Left hindlimb (tissue), 1 donor: ENCODE measurements at places on chromosomes 7 and 10.

DNA sequence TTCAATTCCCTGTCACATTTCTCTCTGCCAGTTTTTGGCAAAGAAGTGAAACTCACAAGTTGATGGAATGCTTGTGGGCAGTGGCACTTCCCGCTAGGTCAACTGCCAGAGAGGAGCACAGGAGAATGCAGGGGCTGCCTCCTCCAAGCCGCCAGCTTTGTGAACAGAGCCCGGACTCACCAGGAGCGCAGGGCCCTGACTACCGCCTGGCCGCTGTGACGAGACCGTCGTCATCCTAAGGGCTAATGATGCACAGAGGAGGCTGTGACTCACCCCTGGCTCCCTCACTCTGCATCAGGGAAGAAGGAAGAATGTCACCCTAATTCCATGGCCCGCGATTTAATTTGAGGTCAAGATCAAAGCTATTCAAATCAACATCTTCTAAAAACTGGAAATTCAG lies 123.9 kb downstream of the TAX1BP1 start:
- DNase-seq = peak; percentile 55

DNA sequence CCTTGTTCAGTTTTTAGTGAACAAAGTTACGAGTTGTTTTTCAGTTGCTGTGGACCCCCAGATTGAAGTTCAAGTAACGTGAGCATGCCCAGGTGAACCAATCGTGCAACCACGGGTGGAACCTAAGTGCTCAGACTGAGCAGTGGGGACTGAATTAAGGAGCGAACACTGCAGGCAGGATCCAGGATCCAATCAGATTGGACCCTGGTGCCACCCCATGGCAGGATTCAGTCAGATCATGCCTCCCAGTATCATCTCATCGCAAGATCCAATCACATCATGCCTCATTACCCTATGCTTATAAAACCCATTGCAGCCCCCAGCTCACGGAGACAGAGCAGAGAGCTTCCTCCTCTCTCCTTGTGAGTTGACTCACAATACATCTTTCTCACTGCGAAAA lies 80.9 kb downstream of the PFKFB3 start:
- no peak for DNase-seq

GRCh38 chr10:93404048-93404354 lies 78.1 kb downstream of the MYOF start:
- DNase-seq = no peak

GRCh38 chr7:45657890-45658715 lies 83.9 kb downstream of the ADCY1 start:
- no peak for DNase-seq

- DNase-seq = no peak
These were observed 101.5 kb upstream of the GPR26 start for GRCh38 chr10:123564631-123565030.

- no peak for DNase-seq
These were observed 59.8 kb downstream of the TMEM178B start for GRCh38 chr7:141133646-141134045.

GRCh38 chr7:70634610-70635068 lies 497.3 kb upstream of the GALNT17 start:
- DNase-seq = no peak

- no peak for DNase-seq
These were observed 72.1 kb upstream of the NANOS1 start for GRCh38 chr10:118957443-118957825.

DNA sequence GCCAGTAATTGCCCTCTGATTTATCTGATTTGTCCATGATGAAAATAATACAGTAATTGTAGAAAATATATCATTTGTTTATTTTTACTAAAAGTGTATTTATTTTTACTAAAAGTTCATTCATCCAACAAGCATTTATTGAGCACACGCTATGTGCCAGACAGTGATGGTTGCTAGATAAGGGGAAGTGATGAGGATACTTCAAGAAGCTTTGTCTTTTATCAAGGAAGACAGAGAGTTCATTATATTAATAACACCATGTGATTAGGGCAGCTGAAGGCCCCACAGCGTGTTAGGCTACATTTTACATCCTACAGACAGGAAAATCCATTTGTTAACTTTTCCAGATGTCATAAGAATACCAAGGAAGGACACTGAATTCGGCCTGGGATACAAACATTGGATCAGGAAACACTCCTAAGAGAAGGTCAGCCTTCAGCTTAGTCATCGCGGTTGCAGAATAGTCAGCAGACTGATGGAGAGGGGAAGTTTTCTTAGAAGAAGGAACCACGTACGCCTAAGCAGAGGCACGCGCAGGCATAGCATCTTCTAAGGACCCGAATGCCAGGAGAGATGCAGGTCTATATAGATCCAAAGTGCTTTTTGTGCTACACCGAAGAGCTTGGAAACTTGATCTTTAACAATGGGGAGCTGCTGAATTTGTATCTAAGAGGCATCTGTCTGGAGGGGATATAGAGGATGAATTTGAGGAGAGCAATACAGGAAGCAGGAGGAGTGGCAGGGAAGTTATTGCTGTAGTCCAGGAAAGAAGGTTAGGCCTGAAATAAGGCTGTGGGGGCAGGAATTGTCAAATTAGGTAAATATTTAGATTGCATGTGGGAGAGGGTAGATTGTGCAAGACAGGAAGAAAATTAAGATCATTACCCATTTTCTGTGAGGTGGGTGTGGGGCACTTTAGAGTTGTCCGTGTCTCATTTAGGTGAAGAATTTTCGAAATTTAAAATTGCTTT lies 85.7 kb downstream of the LRGUK start:
- no peak for DNase-seq

DNA sequence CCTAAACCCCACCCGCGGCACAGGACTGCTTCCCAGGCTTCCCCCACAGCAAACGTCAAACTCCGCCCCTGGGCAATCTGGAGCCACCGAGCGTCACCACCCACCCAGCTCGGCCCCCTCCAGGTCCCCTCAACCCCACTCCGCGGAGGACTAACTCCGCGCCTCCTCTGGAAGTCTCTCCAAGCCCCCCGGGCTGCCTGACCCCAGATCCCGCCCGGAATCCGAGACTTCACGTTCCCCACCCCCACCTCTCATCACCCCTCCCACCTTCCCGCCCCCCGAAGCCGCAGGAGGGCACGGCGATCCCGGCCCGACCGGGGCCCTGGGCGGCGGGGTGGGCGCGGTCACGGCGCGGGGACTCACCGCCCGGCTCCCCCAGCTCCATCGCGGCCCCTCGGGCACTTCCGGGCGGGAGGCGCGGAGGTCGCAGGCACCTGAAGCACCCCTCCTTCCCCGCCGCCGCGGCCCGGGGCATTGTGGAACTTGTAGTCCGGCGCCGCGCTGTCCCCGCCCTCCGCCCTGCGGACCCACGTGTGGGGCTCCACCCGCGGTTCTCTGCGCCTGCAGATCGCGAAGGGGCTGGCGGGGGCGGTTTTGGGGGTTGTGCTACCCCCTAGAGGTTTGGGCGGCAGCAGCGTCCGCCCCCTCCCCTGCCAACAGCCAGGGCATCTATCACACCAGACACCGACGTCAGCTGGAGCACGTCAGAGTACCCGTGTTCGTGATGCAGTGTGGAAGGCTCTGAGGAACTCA lies at the start of gene TMUB1:
TSS of gene TMUB1 (minus strand) at position 423 of the 753 bp plus-strand sequence. CDS start 930 bp downstream, outside the sequence.
- peak; percentile 83 for DNase-seq

- DNase-seq = no peak
These were observed 11.7 kb downstream of the RBP3 start for GRCh38 chr10:47359626-47360418.

DNA sequence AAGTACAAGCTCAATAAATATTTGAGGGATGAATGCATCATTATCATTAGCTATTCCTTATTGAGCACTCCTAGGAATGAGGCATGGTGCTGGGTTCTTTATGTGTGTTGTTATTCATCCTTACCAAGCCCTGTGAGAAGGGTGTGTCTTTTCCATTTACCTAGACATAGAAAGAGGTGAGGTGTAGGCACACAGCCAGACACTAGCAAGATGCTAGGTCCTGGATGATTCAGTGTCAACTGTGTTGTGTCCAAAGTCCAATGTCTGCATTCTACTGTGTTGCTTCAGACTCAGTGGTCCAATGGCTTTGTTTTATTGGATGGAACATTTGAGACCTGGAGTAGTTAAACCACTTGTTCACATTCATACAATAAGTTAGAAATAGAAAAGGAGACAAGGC lies 605.5 kb downstream of the LRMDA start:
- DNase-seq = no peak

GRCh38 chr7:3866277-3866676 lies 565.2 kb downstream of the SDK1 start:
- DNase-seq = no peak

GRCh38 chr10:70038923-70039322 lies 13.7 kb upstream of the MACROH2A2 start:
- DNase-seq = no peak

DNA sequence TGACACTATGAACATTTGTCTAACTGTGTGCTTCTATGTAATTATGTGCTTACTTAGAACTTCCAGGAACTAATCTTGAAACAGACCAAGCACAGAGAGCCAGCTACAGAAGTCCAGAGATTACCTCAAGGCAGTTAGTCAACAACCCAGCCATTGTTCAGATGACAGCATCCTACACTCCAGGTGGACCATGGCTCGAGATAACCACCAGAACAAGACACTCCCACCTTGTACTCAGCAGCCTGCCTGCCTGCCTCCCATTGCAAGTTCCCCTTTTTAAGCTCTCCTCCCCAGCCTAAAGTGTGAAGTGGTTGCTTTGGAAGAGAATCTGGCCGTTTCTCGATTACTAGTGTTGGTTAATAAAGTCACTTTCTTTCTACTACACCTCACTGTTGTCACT lies 1080.6 kb upstream of the LRRN3 start:
- no peak for DNase-seq

GRCh38 chr7:156778201-156778600 lies 114.8 kb downstream of the LMBR1 start:
- DNase-seq = no peak

GRCh38 chr7:70237256-70237655 lies 639.0 kb downstream of the AUTS2 start:
- no peak for DNase-seq

GRCh38 chr7:93811198-93811597 lies 79.4 kb downstream of the TFPI2 start:
- no peak for DNase-seq

DNA sequence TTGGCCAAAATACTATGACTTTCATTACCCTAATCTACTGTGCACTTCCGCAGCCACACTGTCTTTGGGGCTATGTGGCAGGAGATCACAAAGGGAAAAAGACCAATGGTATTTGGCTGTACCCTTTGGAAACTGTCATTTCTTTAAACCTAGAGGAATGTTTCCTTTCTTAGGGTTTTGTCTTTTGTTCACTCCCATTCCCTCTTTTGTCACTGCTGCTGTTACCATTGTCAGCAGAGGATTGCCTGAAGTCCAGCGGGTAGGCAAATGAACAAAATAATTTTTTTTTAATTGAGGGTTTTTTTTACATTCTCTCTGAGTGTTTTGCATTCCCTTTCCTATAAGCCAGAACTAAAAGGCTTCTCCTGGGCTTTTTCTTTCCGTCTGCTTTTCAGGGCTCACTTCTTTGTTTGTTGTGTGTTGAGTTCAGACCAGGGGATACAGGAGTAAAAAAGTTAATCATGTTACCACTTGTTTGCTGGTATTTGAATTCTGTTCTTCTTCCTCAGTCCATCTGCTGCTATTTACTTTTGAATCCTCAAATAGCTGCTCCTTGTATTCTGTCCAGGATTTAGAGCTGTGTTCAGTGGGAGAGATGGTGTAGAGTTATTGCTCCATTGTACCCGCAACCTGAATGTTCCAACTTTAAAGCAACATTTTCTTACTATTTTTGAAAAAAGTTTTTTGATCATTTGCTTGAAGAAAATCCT lies 374.6 kb downstream of the SUGCT start:
- DNase-seq = no peak

- peak; percentile 80 for DNase-seq
These were observed 165.9 kb upstream of the PPP1R3A start for GRCh38 chr7:114084472-114085312.

DNA sequence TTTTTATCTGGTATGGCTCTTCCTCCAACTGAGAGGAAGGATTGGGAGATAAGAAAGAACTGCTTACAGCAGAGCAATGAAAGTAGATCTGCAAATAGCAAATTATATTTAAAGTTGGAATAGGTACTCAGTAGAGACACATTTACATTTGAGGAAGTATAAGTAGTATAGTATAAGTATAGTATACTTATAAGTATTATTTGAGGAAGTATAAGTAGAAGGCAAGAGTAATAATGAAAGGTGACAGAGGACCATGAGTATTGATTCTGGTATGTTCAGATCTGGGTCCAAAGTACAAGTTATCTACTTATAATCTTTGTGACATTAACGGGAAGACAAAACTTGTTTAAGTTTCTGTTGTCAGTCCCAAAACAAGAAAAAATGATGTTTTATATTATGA lies 527.6 kb upstream of the SORCS1 start:
- DNase-seq = no peak

- no peak for DNase-seq
These were observed 462.1 kb upstream of the GALNT17 start for GRCh38 chr7:70669854-70670253.

GRCh38 chr7:138349841-138350700 lies 110.0 kb upstream of the TRIM24 start:
- DNase-seq = no peak

DNA sequence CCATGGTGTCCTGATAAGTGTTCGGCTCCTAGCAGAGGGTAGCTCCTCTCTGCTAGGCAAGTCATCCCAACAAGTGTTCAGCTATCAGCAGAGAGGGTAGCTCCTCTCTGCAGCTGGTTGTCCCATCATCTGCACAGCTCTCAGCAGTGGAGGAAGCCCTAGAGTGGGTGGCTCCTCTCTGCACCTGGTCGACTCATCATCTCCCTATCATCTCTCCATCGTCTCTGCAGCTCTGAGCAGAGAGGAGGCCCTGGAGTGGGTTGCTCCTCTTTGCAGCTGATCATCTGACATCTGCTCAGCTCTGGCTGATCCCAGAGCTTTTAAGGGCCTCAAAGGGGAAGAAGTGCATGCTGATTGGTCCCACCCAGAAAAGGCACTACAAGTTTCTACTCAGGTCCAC lies 199.9 kb upstream of the KMT2E start:
- no peak for DNase-seq

GRCh38 chr10:55441777-55442176 lies 640.7 kb upstream of the PCDH15 start:
- DNase-seq = no peak

DNA sequence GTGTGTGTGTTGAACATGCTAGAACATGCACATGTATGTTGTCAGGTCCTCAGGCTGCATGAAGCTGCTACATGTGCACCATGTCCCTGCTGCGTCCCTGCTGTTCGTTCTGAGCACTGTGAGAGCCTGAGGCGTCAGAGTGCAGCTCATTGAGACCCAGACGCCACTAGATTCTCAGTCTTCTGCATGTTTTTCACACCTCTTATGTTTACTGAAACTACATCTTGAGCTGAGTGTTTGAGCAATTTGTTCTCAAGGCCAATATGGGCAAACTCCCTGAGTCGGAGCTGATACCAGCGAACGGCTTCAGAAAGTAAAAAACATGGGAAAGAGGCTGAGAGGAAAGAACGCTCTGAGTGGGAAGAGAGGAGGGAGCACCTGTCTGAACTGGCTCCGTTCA lies 350.4 kb downstream of the PAXIP1 start:
- DNase-seq = no peak

DNA sequence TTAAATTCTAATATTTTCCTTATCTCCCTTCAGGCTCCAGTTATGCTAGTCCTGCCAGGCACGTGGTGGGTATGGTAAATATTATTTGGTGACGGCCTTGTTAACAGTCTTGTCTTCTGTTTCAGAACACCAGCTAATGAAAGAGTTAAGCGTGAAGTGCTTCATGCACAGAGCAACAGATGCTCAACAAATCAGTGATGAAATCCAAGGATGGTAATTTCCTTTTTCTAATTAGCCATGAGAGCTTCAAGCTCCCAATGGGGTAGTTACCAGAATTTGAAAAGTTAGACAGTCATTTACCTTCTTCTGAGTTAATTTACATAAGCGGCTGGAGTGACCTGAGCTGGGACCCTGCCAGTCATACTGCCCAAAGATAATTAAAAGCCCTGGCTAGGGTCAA lies 1.9 kb upstream of the OTUD1 start:
- no peak for DNase-seq

- no peak for DNase-seq
These were observed 31.7 kb downstream of the STAM start for GRCh38 chr10:17675638-17676037.
